NAMALWA (cell line): ENCODE measurements at places on chromosomes 5 and 9.

DNA sequence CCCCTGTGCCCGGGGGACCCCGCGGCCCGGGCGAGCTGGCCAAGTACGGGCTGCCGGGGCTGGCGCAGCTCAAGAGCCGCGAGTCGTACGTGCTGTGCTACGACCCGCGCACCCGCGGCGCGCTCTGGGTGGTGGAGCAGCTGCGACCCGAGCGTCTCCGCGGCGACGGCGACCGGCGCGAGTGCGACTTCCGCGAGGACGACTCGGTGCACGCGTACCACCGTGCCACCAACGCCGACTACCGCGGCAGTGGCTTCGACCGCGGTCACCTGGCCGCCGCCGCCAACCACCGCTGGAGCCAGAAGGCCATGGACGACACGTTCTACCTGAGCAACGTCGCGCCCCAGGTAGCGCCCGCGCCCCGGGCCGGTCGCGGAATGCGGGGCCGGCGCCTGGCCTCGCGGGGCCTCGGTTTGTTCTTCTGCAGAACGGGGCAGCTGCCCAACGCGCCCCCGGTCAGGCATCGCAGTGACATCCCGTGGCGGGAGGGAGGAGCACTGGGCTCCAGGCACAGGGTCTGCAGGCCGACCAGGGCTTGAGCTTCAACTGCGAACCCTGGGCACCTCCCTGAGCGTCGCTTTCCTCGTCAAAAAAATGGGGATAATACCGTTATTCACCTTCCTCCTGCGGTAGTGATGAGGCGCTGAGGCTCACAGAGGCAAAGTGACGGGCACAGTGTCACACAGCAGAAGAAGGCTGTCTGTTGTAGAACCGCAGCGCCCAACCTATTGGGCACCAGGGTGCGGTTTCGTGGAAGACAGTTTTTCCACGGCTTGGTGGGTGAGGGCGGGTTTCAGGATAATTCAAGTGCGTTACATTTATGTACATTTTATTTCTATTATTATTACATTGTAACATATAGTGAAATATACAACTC lies 777 bp downstream of the ENDOG start:
- DNase-seq, result peak; percentile 55

- no peak for DNase-seq
These were observed 151.8 kb upstream of the TLX3 start for GRCh38 chr5:171157276-171157675.

GRCh38 chr5:44809956-44810420 lies 1.2 kb downstream of the MRPS30 start:
- DNase-seq, result no peak

GRCh38 chr5:82358457-82358856 lies 80.3 kb upstream of the RPS23 start:
- no peak for DNase-seq

- DNase-seq, result no peak
These were observed 68.7 kb downstream of the DENND1A start for GRCh38 chr9:123861086-123861755.

DNA sequence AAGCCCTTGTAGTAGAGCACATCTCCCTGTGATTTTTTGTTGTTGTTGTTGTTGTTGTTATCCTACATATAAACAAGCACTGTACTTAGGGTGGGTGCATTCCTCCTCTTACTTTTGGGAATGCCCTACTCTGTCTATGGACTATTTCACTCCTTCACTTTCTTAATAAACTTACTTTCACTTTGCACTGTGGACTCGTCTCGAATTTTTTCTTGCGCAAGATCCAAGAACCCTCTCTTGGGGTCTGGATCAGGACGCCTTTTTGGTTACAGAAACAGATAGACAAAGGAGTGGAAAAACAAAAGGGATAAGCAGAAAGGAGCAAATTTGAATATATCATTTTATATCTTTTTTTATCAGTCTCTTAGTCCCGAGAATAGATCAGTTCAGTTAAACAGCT lies 14.4 kb upstream of the PAIP1 start:
- no peak for DNase-seq

GRCh38 chr5:143874312-143874711 lies 62.4 kb downstream of the HMHB1 start:
- DNase-seq, result no peak

DNA sequence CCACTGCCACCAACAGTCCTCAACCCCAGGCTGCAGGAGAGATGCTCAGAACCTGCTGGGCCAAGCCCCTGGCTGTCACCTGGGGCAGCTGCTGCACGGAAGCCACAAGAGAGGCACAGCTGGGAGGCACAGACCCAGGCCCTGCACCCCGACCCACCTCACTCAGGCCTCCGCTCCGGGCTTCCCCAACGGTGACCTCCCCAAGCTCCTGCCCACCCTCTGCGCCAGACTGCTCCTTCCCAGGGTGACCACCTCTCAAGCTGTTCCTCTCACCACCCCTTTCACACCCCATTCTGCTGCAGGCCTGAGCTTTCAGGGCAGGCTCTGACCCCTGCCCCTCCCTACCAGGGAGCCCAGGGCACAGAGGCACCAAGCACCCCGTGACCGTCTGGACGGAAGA lies 33.0 kb downstream of the VAV2 start:
- no peak for DNase-seq

GRCh38 chr9:20640331-20641187 lies 18.3 kb upstream of the MLLT3 start:
- DNase-seq, result peak; percentile 99

GRCh38 chr5:135126688-135127438 lies 92.8 kb upstream of the PITX1 start:
- no peak for DNase-seq

DNA sequence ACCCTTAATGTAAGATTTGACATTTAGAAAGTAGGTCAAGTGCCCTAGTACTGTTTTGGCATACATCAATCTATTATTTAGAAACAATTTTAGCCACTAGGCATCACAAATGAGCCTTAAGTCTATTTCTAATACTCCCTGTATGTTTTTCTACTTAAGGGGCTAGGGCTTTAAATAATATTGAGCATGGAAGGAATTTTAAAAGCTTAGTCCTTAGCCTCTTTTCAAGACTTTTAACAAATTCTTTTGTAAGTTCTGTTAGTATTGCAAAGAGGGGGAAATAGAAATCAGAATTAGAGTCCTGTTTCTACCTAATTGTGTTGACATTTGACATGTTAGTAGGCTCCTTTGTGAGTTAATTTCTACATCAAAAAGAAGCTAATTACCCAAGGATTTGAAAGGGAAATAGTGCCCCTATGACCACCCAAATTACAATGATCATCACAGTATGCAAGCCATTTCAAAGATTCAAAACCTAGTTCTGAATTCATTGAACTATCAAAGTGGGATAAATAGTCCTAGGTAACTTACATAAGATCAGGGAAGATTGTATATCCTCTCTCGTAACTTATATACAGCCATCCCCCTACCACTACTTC lies 647.8 kb upstream of the ACO1 start:
- no peak for DNase-seq

DNA sequence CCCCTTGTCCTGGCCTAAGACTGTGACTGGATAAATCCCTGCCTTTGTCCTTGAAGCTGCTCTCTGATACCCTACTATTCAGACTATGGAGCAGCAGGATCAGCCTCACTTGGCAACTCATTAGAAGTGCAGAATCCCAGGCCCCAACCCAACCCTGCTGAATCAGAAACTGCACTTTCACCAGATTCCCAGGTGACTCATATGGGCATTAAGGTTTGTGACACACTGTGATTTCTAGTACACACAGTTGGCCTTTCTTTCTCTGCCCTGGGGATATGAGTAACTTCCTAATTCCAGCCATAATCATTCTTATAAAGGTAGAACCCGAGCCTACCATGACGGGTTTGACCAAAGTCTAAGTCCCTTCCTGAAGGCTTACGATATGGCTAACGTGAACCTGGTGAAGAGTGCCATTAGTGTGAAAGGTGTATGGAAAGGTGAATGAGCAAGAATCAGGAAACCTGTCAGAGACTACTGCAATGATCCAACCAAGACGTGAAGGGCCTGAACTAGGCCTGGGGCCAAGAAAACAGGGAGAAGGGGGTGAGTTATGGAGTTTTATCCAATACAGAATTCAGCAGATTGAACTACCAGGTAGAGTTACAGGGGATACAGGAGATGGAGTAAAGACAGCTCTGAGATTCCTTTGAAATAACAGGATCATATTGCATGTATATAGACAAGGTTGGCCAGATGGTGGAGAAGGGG lies 533.0 kb downstream of the BNC2 start:
- no peak for DNase-seq

DNA sequence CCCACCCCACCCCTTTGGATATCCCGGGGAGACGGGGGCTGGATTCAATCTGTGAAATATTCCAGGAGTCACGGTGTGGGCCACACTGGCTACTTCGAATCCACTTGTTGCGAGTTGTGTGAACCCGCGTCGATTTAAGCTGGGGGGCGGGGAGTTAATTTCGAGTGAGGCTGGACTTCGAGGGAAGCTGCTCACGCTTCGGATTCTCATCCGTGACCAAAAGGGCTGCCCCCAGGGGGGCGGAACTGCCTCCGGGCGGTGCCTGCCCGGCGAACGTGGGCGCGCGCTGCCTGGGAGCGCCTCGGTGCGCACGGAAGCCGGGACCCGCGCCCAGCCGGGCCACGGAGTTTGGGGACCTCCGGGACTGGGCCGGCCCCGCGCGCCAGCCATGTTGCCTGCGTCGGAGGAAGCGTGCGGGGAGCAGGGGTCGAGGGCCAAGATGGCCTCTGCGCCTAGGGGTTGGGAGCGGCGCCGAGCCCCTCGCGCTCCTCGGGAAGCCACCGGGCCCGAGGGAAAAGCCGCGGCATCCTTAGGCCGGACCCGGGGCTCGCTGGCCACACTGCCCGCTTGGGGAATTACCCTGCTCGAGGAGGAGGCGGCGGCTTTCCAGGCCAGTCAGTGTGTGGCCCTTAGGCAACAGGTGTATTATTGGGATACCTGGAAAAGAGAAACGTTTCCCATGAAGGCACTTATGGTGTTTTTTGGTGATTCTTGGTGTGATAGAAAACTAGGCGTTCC lies 975 bp downstream of the OCLN start:
- no peak for DNase-seq

DNA sequence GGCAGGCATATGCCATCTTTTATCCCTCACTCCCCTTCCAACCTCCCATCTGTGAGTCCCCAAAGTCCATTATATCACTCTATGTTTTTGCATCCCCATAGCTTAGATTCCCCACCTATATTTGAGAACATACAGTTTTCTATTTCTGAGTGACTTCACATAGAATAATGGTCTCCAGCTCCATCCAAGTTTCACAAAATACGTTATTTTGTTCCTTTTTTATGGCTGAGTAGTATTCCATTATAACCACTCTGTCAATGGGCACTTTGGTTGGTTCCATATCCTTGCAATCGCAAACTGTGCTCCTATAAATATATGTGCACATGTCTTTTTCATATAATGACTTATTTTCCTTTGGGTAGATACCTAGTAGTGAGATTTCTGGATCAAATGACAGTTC lies 178.6 kb downstream of the GAS1 start:
- DNase-seq, result no peak

GRCh38 chr9:7656636-7657035 lies 142.9 kb downstream of the DMAC1 start:
- no peak for DNase-seq

DNA sequence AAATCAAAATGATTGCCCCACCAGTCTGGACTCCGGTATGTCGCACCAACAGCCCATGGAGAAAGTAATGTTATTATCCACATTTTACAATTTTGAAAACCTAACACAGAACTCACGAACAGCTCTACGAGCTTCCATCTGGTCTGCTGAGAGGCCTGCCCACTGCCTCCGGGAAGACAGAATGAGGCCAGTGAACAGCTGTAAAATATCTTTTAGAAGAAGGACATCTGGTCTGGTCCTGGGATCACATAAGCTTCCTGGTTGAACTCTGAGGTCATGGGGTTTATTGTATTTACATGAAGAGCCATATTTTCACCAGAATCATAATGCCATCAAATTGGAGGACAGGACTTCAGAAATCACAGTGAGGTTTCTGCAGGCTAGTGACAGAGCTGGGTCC lies 89.0 kb downstream of the FRMD3 start:
- DNase-seq, result no peak

- DNase-seq, result no peak
These were observed 386.8 kb upstream of the PTPRD start for GRCh38 chr9:10999646-11000045.

GRCh38 chr5:88829054-88829453 lies 53.9 kb downstream of the MEF2C start:
- peak; percentile 79 for DNase-seq

DNA sequence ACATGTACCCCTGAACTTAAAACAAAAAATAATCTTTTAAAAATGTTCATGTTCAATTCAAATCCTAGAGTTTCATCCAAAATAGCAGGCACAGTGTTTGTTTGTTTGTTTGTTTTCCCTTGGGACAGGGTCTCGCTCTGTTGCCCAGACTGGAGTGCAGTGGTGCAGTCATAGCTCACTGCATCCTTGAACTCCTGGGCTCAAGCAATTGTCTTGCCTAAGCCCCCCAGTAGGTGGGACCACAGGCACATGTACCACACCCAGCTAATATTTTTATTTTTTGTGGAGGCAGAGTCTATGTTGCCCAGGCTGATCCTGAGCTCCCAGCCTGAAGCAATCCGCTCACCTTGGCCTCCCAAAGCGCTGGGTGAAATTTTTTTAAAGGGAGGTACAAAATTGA lies 5.0 kb upstream of the POLR1E start:
- peak; percentile 56 for DNase-seq
